ENCODE measurements at places on chromosomes 2 and 18. TPM values are rescaled to one million over a fixed set of nuclear protein-coding genes. Genes with fewer than 3 reads are reported as not detected.

SERPINB12 gene
- 0.56 TPM for total RNA-seq

GRHL1 gene
- 8.0 TPM for total RNA-seq

IKZF2 gene
- total RNA-seq, result 11.4 TPM

FHL2 gene
- 76.9 TPM for total RNA-seq

DNA sequence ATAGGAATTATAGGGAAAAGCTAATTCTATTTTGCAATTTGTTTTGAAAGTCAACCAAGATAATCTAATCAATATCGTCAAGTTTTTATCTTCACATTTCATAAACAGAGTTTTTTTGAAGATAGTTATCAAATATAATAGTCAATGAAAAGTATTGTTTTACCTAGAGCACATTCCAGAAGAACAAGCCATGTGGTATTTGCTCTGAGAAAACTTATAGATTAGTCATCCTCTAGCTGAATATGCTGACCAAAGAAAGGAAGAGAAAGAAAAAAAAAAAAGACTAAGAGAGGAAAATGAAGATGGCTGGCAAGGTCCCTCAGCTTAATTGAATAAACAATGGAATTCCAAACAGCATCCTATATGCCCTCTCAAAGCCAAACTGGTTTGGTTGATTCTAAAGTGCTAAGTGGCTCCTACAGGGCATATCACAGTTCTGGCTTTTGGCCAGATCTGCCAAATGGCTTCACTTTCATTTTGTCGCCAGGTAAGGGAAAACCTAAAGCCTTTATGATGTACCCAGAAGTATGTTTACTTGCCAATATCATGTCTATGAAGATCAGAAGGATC lies 132.6 kb downstream of the VWC2L start:
- no peaks in the 10 kb centered on the region for H3K27me3 ChIP-seq
- DNase-seq, result no peak
- no peaks in the 10 kb centered on the region for H3K36me3 ChIP-seq
- H3K4me1 ChIP-seq, result no peaks in the 10 kb centered on the region
- no peak overlapping the region for H3K4me3 ChIP-seq

GRCh38 chr2:232951891-232952290 lies 61.2 kb downstream of the NGEF start:
- H3K36me3 ChIP-seq, result no peaks in the 10 kb centered on the region
- no peaks in the 10 kb centered on the region for H3K4me1 ChIP-seq
- DNase-seq, result no peak
- H3K4me3 ChIP-seq, result no peak overlapping the region
- H3K27me3 ChIP-seq, result no peaks in the 10 kb centered on the region
- no peak overlapping the region for H3K27ac ChIP-seq

DNA sequence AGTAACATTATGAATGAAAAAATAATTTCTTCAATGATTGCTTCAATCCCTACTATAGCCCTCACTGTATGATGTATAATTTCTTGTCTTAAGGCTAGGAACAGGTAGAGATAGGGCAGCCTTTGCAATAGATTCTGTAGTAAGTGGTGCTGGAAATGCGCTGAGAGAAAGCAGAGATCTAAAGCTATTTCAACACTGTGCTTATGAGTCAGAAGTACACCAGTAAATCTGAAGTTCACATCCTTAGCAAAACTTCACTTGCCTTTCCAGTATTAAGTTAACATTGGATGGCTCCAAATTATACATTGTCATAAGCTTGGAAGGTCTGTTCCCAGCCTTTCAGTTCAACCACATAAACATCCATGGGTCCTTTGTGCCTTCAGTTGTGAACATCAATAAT lies 178.2 kb upstream of the EPHA4 start:
- H3K27ac ChIP-seq, result no peak overlapping the region
- H3K4me1 ChIP-seq, result no peaks in the 10 kb centered on the region
- no peak for DNase-seq
- H3K4me3 ChIP-seq, result no peak overlapping the region

GRCh38 chr2:46514738-46515137 lies 35.4 kb downstream of the TMEM247 start:
- no peak overlapping the region for H3K27ac ChIP-seq
- H3K27me3 ChIP-seq, result no peaks in the 10 kb centered on the region
- no peak for DNase-seq
- no peaks in the 10 kb centered on the region for H3K36me3 ChIP-seq

DNA sequence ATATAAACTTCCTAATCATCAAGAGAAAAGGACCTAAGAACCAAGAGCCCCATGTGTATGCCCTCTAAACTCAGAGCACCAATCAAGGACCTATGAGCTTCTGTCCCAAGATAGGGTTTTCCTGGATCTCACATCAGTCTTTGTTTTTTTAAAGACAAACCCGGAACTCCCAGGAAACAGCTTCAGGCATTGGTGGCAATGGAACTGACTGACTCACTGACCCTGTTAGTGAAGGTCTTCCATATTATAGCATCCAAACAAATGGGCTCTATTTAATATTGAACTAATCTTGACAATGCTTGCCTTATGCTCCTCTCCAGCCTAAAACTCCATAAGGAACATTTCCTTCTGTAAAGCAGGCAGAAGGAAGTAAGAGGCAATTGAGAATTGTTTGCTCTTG lies 63.5 kb upstream of the RPE start:
- H3K4me3 ChIP-seq, result no peak overlapping the region
- peaks cover 4% of the 10 kb centered on the region for H3K4me1 ChIP-seq
- H3K36me3 ChIP-seq, result no peaks in the 10 kb centered on the region
- DNase-seq, result no peak

- no peaks in the 10 kb centered on the region for H3K27me3 ChIP-seq
- H3K4me3 ChIP-seq, result no peak overlapping the region
- DNase-seq, result no peak
- H3K27ac ChIP-seq, result no peak overlapping the region
- H3K4me1 ChIP-seq, result no peaks in the 10 kb centered on the region
These were observed 92.3 kb upstream of the CAPN13 start for GRCh38 chr2:30899516-30900054.

- no peaks in the 10 kb centered on the region for H3K4me1 ChIP-seq
- DNase-seq, result no peak
- H3K27ac ChIP-seq, result no peak overlapping the region
- no peak overlapping the region for H3K4me3 ChIP-seq
These were observed 954.7 kb upstream of the FANCL start for GRCh38 chr2:59195851-59196250.

- no peak overlapping the region for H3K27ac ChIP-seq
- no peaks in the 10 kb centered on the region for H3K36me3 ChIP-seq
- no peaks in the 10 kb centered on the region for H3K4me1 ChIP-seq
- DNase-seq, result no peak
These were observed 44.4 kb downstream of the FBLN7 start for GRCh38 chr2:112182581-112183034.

GRCh38 chr2:8543060-8543382 lies 138.8 kb upstream of the ID2 start:
- no peaks in the 10 kb centered on the region for H3K27me3 ChIP-seq
- no peaks in the 10 kb centered on the region for H3K36me3 ChIP-seq
- DNase-seq, result no peak
- no peaks in the 10 kb centered on the region for H3K4me1 ChIP-seq
- H3K4me3 ChIP-seq, result no peak overlapping the region

- H3K27me3 ChIP-seq, result no peaks in the 10 kb centered on the region
- H3K36me3 ChIP-seq, result no peaks in the 10 kb centered on the region
These were observed 123.8 kb downstream of the KCTD1 start for GRCh38 chr18:26424428-26425147.

DNA sequence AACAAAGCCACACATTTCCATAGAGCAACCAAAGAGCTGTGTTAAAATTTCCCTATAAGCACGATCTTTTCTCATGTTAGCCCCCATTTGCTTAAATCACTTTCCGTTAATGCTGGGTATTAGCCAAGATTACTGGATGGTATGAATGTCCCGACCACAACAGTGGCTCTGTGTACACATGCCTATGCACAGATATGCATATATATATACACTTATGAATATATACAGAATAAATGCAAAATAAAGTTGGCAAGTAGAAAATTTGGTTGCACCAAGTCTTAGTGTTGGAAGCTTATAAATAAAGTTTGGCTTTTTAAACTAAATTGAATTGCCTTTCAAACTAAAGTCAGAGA lies 265.9 kb upstream of the ETAA1 start:
- no peaks in the 10 kb centered on the region for H3K36me3 ChIP-seq
- no peak overlapping the region for H3K4me3 ChIP-seq
- H3K4me1 ChIP-seq, result no peaks in the 10 kb centered on the region

GRCh38 chr2:175567435-175568061 lies 386.0 kb upstream of the ATP5MC3 start:
- DNase-seq, result no peak
- H3K27ac ChIP-seq, result no peak overlapping the region
- H3K4me1 ChIP-seq, result peaks cover 12% of the 10 kb centered on the region
- no peak overlapping the region for H3K4me3 ChIP-seq
- no peaks in the 10 kb centered on the region for H3K36me3 ChIP-seq

- no peaks in the 10 kb centered on the region for H3K4me1 ChIP-seq
- no peak for DNase-seq
- H3K27ac ChIP-seq, result no peak overlapping the region
- no peaks in the 10 kb centered on the region for H3K36me3 ChIP-seq
These were observed 86.2 kb upstream of the CCDC195 start for GRCh38 chr2:224802407-224802806.

DNA sequence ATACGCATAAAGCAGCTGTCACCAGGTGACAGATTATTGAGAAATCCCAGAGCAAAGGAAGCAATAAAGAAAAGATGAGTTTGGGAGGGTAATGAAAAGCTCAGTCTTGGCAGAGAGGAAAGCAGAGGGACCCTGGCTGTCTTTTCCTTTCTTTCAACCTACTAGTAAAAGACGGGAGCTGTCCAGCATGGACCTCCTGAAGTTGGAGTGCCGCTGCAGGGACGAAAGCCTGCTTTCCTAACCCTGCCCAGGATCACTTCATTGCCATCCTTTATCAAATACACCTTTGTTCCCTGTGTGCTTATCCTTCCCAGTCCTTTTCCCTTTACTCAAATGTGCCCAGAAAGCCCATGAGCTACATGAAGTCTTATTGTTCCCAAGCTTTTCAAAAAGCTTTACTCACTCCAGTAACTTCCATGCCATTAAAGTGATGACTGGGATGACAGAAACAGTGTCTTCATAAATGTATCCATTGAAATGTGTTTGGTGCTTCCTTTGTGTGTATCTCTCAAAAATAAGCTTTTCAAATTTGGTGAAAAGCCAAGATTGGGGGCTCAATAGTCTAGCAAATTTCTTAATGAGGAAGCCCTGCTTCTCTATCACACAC lies 3.7 kb upstream of the SPR start:
- no peak overlapping the region for H3K27ac ChIP-seq
- no peaks in the 10 kb centered on the region for H3K36me3 ChIP-seq
- H3K27me3 ChIP-seq, result no peaks in the 10 kb centered on the region

DNA sequence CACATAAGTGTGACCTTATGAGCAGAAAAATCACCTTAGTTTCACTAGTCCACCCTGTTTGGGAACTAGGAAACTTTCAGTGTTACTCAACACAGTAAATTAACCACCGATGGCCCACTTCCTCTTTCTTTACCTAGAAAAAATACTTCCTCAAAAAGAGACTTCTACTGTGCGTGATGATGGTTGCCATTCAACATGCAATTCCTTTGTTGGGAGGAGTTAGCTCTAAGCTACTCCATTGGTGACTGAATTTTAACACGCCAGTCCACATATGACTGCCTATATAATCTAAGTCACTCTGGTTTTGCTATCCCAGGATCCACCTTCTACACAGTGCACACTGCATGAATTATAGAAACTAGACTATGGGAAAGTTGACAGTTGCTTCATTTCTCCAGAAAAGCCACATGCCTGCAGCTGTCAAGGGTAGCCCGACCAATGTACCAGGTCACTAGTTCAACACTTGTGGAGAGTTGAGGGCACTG lies 47.8 kb upstream of the REG3G start:
- no peak overlapping the region for H3K27ac ChIP-seq
- no peak overlapping the region for H3K4me3 ChIP-seq
- H3K4me1 ChIP-seq, result no peaks in the 10 kb centered on the region
- no peaks in the 10 kb centered on the region for H3K36me3 ChIP-seq
- H3K27me3 ChIP-seq, result no peaks in the 10 kb centered on the region
- DNase-seq, result no peak
